ENCODE measurements at places on chromosomes 1 and 21.

DNA sequence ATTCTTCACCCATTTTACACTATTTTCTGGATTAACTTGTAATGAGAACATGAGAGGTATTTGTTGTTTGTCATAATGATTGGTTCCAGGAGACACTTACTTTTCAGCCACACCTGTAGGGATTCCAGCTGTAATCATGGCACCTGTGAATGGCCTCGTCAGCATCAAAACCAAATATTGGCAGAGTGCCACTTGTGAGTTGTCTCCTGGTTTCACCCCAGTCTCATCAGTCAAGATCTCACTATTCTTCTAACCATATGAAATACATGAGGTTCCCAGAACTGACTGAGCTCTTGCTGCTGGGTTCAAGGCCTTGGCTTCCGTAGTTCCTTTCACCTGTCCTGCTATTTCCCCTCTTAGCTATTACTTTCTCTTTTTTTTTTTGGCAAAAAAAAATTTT is 246.6 kb upstream of the ADGRL2 start:
- DNase-seq, result no peak

GRCh38 chr1:57319791-57320190 is 104.1 kb downstream of the DAB1 start:
- no peak for DNase-seq

DNA sequence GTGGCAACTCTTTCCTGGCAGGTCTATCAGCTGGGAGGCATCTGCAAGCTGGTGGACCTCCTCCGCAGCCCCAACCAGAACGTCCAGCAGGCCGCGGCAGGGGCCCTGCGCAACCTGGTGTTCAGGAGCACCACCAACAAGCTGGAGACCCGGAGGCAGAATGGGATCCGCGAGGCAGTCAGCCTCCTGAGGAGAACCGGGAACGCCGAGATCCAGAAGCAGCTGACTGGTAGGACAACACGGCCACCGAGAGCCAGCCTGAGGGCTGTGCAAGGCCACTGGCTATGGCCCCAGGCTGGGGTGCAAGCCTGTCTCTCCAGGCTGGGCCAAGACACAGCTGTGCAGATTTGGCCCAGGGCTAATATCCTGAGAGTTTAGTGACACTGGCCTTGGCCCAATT is 34.2 kb downstream of the PKP1 start:
- no peak for DNase-seq

GRCh38 chr1:246959944-246960693 is 28.4 kb upstream of the AHCTF1 start:
- DNase-seq, result no peak

DNA sequence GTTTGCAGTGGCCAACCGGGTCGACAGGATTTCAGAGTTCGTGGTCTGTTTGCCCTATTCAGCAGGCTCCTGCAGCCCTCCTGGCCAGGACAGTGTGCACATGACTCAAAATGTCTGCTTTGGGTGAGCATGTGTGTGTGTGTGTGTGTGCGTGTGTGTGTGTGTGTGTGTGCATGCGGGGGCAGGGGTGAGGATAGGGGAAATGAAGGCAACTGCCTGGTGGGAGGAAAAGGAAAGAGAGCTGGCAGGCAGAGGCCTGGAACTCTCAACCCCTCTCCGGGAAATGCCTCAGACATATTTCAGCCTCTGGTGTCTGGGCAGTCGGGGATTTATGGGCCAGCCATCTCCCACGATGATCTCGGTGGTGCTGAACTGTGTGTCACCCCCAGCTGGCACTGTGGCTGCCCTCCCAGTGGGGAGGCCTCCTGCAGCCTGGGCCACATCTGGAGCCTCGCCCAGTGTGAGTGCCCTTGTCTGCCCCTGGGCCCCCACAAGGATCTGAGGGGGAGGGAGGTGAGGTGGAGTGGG is 15.2 kb downstream of the CDCP2 start:
- no peak for DNase-seq

DNA sequence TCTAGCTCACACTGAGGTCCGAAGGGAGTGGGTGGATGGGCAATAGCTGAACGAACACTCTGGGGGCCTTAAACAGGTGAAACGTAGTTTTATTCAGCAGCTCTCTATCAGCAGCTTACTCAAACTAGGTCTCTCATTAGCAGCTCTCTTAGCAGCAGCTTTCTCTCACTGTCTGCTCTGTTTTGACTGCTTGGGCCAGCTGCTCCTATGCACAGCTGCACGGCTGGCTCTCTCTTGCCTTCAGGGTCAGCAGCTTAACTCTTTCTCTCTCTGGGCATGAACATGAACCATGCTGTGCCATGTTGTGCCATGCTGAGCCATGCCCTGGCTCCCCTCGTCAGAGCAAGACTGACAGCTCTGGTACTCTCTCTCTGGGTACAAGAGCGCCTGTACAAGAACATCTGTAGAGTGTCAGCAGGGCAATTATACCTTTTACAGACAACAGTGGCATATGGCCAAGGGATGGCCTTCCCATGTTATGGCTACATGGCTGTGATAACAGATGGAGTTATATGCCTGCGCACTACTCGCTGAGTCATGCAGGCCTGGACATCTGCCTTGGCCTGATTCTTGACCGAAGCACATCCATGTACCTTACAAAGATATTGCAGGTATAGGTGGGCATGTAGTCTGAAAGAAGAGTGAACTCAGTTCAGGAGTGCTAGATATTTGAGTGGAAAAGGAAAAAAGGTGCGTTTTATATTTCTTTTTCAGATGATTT is 152.4 kb downstream of the LEPR start:
- DNase-seq, result no peak
